Adrenal gland (tissue), 19 donors: ENCODE measurements at places on chromosomes 13 and 19.

- H3K36me3 ChIP-seq, result no peaks in the 10 kb centered on the region
- H3K27me3 ChIP-seq, result no peaks in the 10 kb centered on the region
- DNase-seq, result no peak
- H3K27ac ChIP-seq, result no peak overlapping the region
- no peaks in the 10 kb centered on the region for H3K4me1 ChIP-seq
- H3K4me3 ChIP-seq, result no peak overlapping the region
Observed at GRCh38 chr19:16022681-16023080, 53.6 kb upstream of the TPM4 start.

- peaks cover 12% of the 10 kb centered on the region for H3K27me3 ChIP-seq
- H3K27ac ChIP-seq, result no peak overlapping the region
- no peak for DNase-seq
- peaks cover 24% of the 10 kb centered on the region for H3K4me1 ChIP-seq
- no peaks in the 10 kb centered on the region for H3K36me3 ChIP-seq
- H3K4me3 ChIP-seq, result no peak overlapping the region
Observed at GRCh38 chr13:57627663-57628062, 3.9 kb upstream of the PCDH17 start.

- DNase-seq, result peak; percentile 50
- no peaks in the 10 kb centered on the region for H3K36me3 ChIP-seq
Observed at GRCh38 chr19:18319591-18320135, 3.2 kb downstream of the LSM4 start.

- no peak for DNase-seq
- H3K27me3 ChIP-seq, result no peaks in the 10 kb centered on the region
- no peaks in the 10 kb centered on the region for H3K36me3 ChIP-seq
- H3K27ac ChIP-seq, result no peak overlapping the region
- H3K4me1 ChIP-seq, result no peaks in the 10 kb centered on the region
Observed at GRCh38 chr13:49288458-49288857, 40.7 kb downstream of the CDADC1 start.

GRCh38 chr19:41955521-41955920, 3.6 kb downstream of the RABAC1 start:
- H3K27me3 ChIP-seq, result no peaks in the 10 kb centered on the region
- H3K4me1 ChIP-seq, result peaks cover 14% of the 10 kb centered on the region
- no peak overlapping the region for H3K27ac ChIP-seq
- no peak overlapping the region for H3K4me3 ChIP-seq
- no peak for DNase-seq
- H3K36me3 ChIP-seq, result peaks cover 3% of the 10 kb centered on the region

GRCh38 chr13:92873029-92873428, 353.6 kb upstream of the GPC6 start:
- H3K4me1 ChIP-seq, result no peaks in the 10 kb centered on the region
- DNase-seq, result no peak
- H3K27ac ChIP-seq, result no peak overlapping the region
- H3K27me3 ChIP-seq, result no peaks in the 10 kb centered on the region

GRCh38 chr19:29293292-29293691, 80.3 kb upstream of the UQCRFS1 start:
- DNase-seq, result no peak
- no peaks in the 10 kb centered on the region for H3K36me3 ChIP-seq
- no peaks in the 10 kb centered on the region for H3K4me1 ChIP-seq
- no peaks in the 10 kb centered on the region for H3K27me3 ChIP-seq
- no peak overlapping the region for H3K4me3 ChIP-seq
